Mesendoderm (in vitro differentiated cells): ENCODE measurements at places on chromosomes 11 and 22.

DNA sequence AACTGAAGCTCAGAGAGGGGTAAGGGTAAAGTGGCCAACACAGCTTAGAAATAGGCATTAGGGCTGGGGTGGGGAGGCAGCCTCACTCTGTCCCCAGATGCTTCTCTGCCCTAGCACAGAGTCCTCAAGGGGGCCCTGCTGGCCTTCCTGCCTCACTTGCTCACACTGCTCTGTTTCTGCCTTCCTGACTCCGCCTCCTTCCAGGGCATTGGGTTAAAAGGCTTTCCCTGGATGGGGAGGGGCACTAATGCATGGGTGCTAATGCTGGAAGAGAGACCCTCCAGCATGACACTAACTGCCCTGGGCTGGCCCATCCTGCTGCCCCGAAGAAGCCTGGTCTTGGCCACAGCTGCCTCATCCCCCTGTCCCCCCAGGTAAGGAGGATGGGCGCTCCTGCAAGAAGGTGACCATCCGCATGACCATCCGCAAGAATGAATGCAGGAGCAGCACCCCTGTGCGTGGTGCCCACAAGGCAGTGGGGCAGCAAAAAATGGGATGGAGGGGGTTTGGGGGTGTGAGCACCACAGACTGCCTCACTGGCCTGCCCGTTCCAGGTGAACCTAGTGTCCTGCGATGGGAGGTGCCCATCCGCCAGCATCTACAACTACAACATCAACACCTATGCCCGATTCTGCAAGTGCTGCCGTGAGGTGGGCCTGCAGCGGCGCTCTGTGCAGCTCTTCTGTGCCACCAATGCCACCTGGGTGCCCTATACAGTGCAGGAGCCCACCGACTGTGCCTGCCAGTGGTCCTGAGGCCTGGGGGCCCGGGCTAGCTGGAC, 74.0 kb upstream of the MYOD1 start:
- no peaks in the 10 kb centered on the region for H3K36me3 ChIP-seq
- no peaks in the 10 kb centered on the region for H3K4me1 ChIP-seq
- H3K27me3 ChIP-seq = no peaks in the 10 kb centered on the region
- H3K27ac ChIP-seq = no peak overlapping the region
- DNase-seq = peak; percentile 25

GRCh38 chr11:110985547-110985946, 260.0 kb upstream of the POU2AF2 start:
- H3K36me3 ChIP-seq = no peaks in the 10 kb centered on the region
- no peak overlapping the region for H3K4me3 ChIP-seq
- no peak overlapping the region for H3K27ac ChIP-seq
- DNase-seq = no peak

DNA sequence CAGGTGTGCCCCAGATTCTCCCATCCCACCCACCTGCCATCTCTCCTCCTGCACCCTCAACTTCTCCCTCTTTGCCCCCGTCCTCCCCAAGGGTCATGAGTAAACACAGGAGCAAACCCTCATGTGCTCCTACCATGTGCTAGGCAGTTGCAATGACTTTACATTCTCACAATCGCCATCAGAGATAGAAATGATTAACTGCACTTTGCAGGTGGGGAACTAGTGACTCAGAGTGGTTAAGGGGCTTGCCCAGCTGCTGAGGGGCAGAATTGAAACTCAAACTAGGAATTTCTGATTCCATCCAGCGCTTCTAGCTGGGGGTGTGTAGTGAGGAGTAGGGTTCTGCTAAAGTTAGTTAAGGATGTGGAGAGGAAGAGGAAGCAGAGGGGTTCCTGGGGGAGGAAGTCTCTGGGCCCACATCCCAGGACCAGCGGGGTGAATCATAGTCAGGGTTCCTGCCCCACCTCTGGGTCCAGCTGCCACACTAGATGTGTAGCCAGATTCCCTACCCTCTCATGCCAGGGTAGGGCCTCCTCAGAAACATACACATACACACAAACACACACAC, 16.0 kb upstream of the PRG2 start:
- no peaks in the 10 kb centered on the region for H3K27me3 ChIP-seq
- no peak overlapping the region for H3K4me3 ChIP-seq
- DNase-seq = no peak

DNA sequence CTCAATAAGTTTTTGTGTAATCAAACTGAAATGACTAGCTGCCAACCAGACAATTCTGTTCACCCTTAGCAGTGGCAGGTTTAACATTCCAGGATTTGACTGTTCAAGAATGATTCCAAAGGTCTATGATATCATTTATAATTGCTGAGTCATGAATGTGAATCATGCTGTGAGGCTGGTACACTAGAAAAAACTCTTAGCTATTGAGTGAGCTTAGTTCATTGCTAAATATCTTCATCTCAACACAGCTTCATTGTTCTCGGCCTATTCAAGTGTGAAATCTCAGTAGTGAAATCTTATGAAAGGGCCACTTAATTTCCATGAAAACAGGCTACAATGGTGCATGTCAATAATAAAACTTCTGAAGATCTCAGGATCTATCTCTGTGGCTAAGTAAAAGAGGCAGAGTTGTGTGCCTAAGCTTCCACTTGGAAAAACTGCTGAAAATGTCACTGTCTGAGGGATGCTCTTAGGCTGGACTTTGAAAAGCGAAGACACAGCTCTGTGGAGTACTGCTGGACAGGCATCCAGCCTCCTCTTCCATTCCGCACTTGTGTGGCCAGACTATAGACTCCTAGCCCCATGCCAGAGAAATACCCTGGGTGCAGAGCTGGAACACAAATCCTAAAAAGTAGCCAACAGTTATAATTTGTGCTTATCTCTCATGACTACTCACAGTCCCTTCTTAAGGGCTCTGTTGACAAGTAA, 12.8 kb downstream of the AQP11 start:
- no peaks in the 10 kb centered on the region for H3K4me1 ChIP-seq
- H3K4me3 ChIP-seq = no peak overlapping the region
- no peaks in the 10 kb centered on the region for H3K27me3 ChIP-seq
- no peaks in the 10 kb centered on the region for H3K36me3 ChIP-seq
- no peak for DNase-seq

DNA sequence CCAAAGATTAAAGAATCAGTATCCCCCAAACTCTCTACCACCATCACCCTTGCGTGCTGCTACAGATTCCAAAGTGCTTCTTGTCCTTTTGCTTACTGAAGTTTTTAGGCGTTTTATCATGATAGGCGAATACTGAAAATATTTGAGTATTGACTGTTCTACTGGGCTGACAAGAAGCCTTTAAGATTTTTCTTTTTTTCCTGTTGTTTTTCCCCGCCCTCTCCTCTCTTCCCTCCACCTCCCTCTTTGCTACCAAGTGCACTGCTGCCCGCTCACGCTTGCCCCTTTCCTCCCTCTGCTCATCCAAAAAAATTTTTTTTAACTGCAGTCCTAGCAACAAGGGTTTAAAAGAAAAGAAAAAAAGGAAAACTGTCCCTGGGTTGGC, 679 bp downstream of the SPCS2 start:
- H3K4me1 ChIP-seq = peaks cover 2% of the 10 kb centered on the region
- H3K4me3 ChIP-seq = peak overlapping the region; percentile 97
- no peaks in the 10 kb centered on the region for H3K27me3 ChIP-seq
- H3K27ac ChIP-seq = no peak overlapping the region
- DNase-seq = peak; percentile 9
- H3K36me3 ChIP-seq = no peaks in the 10 kb centered on the region

DNA sequence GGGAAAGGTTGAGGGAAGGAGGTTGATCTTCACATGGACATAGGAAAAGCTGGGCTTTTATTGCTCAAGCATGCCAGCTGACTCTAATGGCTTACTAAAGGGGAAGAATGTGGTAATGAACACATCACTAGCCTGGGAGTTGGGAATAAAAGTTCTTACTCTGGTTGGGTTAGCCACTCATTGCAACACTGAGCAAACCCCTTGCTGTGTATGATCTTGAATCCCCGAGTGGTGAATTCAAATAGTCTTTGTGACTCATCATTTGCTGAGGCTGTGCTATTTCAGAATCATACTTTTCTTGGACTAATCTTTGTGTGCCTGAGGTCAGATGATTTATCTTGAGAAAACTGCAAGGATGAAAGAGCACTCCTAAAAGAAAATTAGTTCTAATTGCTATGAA, 304.1 kb upstream of the ANO5 start:
- H3K4me3 ChIP-seq = no peak overlapping the region
- no peak overlapping the region for H3K27ac ChIP-seq
- no peaks in the 10 kb centered on the region for H3K27me3 ChIP-seq
- peak; percentile 15 for DNase-seq

GRCh38 chr11:128297091-128297651, 290.2 kb downstream of the ETS1 start:
- H3K27me3 ChIP-seq = no peaks in the 10 kb centered on the region
- no peaks in the 10 kb centered on the region for H3K4me1 ChIP-seq
- H3K4me3 ChIP-seq = no peak overlapping the region
- H3K36me3 ChIP-seq = no peaks in the 10 kb centered on the region

DNA sequence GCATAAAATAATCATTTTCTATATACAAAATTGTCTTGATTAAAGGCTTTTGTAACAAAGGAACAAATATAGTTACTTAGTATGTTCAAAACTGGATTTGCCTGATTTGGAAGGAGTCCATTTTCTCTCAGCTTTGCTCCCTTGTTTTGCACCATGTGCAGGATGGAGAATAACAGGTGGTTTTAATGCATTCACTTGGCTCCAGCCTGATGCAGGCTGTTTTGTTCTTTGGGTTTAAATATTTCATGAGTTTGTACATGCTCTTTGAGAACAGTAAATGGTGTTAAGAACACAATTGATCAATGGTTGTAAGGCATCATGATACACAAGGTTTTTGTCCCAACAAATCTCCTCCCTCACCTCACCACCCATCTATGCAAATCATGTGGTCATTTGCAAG, 886.9 kb upstream of the CCDC90B start:
- no peaks in the 10 kb centered on the region for H3K4me1 ChIP-seq
- DNase-seq = no peak
- no peak overlapping the region for H3K27ac ChIP-seq
- H3K27me3 ChIP-seq = no peaks in the 10 kb centered on the region

DNA sequence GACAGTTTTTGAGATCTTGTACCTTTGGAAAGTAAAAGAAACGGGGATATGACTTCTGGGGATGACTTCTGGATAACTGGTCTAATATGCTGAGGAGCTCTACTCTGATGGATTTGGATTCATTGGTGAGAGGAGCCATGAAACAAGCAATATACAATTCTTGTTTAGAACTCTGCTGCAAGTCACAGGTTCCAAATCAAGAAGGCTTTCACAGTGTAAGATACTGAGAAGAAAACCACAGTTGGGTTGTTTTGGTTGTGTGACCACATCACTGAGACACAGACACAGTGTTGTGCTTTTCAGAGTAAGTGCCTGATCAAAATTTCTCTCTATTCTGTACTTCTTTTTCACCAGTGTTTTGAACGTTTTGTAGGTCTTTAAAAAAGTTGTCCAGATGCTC, 13.1 kb upstream of the UCP2 start:
- H3K27me3 ChIP-seq = no peaks in the 10 kb centered on the region
- DNase-seq = no peak
- no peaks in the 10 kb centered on the region for H3K36me3 ChIP-seq
- no peak overlapping the region for H3K27ac ChIP-seq

DNA sequence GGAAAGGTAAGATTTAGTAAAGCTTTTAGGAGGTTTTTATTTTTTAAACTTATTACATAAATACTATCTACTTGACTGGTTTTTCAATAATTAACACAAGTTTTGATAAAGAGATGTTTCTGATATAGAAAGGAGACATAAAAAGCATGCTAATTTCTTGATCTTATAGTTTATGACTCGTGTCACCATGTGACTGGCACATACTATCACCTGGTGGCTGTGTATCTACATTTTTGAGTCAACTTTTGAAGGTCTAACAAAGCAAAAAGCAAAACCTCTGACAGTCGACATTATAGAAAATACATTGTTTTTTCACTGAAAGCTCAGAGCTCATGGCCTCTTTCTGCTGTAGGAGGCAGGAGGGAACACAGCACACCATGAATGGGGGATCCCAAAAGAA, 810 bp downstream of the ACRV1 start:
- H3K4me1 ChIP-seq = peaks cover 2% of the 10 kb centered on the region
- peaks cover 3% of the 10 kb centered on the region for H3K36me3 ChIP-seq
- H3K4me3 ChIP-seq = no peak overlapping the region
- H3K27ac ChIP-seq = no peak overlapping the region
- H3K27me3 ChIP-seq = no peaks in the 10 kb centered on the region

- no peak for DNase-seq
- no peaks in the 10 kb centered on the region for H3K27me3 ChIP-seq
- no peak overlapping the region for H3K27ac ChIP-seq
- H3K4me1 ChIP-seq = no peaks in the 10 kb centered on the region
- H3K4me3 ChIP-seq = no peak overlapping the region
Measured at GRCh38 chr22:21765909-21766529, 30.4 kb upstream of the YPEL1 start.

DNA sequence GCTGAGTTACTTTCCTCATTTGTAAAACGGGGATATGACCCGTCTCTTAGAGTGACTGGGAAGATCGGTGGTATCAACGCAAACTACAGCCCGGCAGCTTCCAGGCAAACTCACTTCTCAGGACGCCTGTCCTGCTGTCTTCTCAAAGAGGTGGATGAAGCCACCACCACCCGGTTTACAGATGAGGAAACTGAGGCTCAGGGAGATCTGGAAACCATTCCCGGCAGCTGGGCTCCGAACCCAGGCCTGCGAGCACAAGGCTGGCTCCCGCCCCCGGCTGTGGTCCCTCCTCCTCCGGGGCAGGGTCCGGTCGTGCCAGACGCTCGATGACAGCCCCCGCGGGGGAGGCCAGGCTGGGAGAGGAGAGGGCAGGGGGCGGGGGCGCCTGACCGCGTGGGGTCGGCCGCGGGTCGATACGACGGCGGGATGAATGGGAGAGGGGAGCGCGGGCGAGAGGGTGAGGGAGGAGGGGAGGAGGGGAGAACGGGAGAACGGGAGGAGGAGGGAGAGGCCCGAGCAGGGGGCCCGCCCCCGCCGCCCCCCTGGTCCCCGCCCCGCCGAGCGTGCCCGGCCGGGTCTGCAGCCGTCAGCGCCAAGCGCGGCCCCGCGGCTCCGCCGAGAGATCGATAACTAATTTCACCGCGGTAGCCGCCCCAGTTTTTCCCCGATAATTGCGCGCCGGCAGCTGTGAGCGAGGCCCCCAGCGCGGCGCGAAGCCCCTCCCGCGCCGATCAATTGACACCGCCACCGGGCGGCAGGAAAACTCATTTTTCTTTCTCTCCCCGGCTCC, 14.0 kb downstream of the IGLL1 start:
- H3K27me3 ChIP-seq = no peaks in the 10 kb centered on the region
- peak overlapping the region; percentile 26 for H3K4me3 ChIP-seq
- H3K36me3 ChIP-seq = no peaks in the 10 kb centered on the region
- H3K27ac ChIP-seq = no peak overlapping the region
- DNase-seq = peak; percentile 26
- H3K4me1 ChIP-seq = peaks cover 6% of the 10 kb centered on the region
